ENCODE measurements at places on chromosomes 11 and 22.

DNA sequence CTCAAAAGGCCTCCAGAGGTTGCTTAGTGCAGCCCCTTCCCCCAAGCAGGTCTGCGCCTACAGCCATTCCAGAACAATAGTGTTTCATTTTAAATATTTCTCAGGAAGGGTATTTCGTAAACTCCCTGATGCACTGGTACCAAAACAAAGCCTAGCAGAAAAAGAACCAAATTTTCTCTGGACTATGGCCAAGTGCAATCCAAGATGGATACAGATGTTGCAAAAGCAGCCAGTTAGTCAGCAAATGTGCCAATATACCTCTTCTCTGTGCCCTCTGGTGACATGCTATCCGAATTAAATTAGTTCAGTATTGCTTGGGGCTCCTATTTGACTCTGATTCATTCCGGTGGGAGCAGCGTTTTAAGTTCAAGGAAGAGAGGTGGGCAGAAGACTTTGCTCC is 247.8 kb downstream of the NTM start:
- no peak for DNase-seq

- DNase-seq, result no peak
Observed at GRCh38 chr11:4830909-4831308, 9.8 kb downstream of the OR51F2 start.

DNA sequence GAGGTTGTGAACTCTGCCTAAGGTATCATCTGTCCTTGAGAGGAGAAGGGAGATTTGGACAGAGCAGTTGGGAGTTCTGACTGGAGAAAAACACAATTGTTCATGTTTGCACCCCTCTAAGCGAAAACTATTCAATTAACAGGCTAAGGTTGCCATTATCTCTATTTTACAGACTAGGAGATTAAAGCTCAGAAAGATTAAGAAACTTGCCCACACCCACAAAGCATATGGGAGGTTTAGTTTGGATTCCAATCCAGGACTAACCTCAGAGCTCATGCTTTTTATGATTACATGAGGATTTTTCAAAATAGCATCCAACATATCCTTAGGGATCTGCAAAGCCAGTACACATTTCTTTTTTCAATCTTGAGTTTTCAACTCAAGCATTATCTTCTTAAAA is 22.0 kb downstream of the GAB2 start:
- DNase-seq, result no peak

GRCh38 chr11:44306918-44307244 is 3.1 kb downstream of the ALX4 start:
- DNase-seq, result no peak

GRCh38 chr22:43018615-43019014 is 3.7 kb upstream of the PACSIN2 start:
- no peak for DNase-seq

- peak; percentile 87 for DNase-seq
Observed at GRCh38 chr11:106399076-106399511, 321.6 kb downstream of the AASDHPPT start.

DNA sequence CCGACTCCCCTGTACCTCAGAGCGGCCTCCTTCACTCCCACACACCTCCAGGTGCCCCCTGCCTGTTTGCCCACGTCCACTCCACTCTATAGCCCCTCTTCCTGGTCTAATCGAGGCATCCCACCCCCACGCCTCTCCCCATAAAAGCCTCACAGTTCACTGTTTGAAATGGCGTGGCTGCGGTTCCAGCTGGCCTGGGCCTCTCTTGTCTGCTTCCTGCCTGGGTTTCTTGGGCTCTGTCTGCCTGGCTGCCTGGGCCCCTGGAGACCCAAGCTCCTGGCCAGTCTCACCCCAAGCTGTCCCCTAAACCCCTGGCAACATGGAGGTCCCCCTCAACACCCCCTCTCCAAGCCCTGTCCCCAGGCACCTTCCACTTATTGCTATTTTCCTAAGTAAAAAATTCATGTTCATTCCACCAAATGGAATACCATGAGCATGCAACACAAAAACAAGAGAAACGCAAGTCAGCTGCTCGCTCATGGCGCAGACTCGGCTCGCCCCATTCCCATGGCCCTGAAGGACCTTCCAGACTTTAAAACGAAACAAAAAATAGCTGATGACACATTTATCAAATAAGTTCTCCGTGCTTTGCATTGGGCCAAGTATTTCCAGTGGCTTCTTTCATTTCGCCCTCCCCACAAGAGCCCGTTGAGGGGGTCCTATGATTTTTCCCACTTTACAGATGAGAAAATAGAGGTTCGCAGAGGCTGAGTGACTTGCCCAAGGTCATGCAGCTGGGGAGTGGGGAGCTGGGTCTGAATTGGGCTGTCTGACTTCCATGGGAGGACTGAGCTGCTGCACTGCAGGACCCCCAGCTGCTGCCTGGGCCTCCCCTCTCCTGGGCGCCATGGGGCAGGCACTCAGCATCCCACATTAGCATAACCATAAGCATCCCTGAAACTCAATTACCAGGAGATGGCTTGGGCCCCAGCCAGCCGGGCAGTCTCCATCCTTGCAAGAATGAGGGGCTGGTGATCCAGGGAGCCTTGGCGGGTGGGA is 11.7 kb upstream of the FLRT1 start:
- no peak for DNase-seq

GRCh38 chr11:25547292-25547691 is 784.6 kb upstream of the ANO3 start:
- no peak for DNase-seq

- no peak for DNase-seq
Observed at GRCh38 chr11:35237351-35237750, 98.4 kb downstream of the CD44 start.

Data from right hindlimb (tissue), 1 donor.